Keratinocyte (primary cell): ENCODE measurements at places on chromosomes 16 and 17. TPM values are rescaled to one million over a fixed set of nuclear protein-coding genes. Genes with fewer than 3 reads are reported as not detected.

SOST gene
- polyA plus RNA-seq = 0.02 to 0.04 TPM in 2 of 3 replicates, not detected in the other

MYO15B gene
- 0.01 to 0.35 TPM (median 0.14 TPM) in 3 replicates for polyA plus RNA-seq

HOXB1 gene
- not detected in 3 replicates for polyA plus RNA-seq

TAT gene
- polyA plus RNA-seq = 0.14 TPM in 1 of 3 replicates, not detected in the others

BCL7C gene
- polyA plus RNA-seq = 18.5 to 22.4 TPM (median 19.2 TPM) in 3 replicates

HIC1 gene
- 0.64 to 1.1 TPM (median 0.92 TPM) in 3 replicates for polyA plus RNA-seq

RAB37 gene
- 0.03 to 0.09 TPM (median 0.05 TPM) in 3 replicates for polyA plus RNA-seq

CDR2L gene
- 7.1 to 16.0 TPM (median 9.3 TPM) in 3 replicates for polyA plus RNA-seq

POLR2A gene
- polyA plus RNA-seq = 8.3 to 24.3 TPM (median 17.5 TPM) in 3 replicates

HS3ST3A1 gene
- 0.04 to 0.42 TPM (median 0.29 TPM) in 3 replicates for polyA plus RNA-seq

CLEC19A gene
- not detected in 3 replicates for polyA plus RNA-seq

TRIM25 gene
- polyA plus RNA-seq = 35.0 to 98.7 TPM (median 60.3 TPM) in 3 replicates

LGALS9B gene
- polyA plus RNA-seq = 2.3 to 8.5 TPM (median 6.3 TPM) in 3 replicates

MLST8 gene
- 35.7 to 68.9 TPM (median 54.7 TPM) in 3 replicates for polyA plus RNA-seq

SDR42E1 gene
- polyA plus RNA-seq = 18.8 to 28.4 TPM (median 20.3 TPM) in 3 replicates

NAGS gene
- 1.4 to 1.8 TPM (median 1.8 TPM) in 3 replicates for polyA plus RNA-seq

GPRC5C gene
- polyA plus RNA-seq = 14.2 to 41.2 TPM (median 24.2 TPM) in 3 replicates

G6PC1 gene
- polyA plus RNA-seq = not detected in 3 replicates

MILR1 gene
- polyA plus RNA-seq = not detected in 3 replicates

TGFB1I1 gene
- polyA plus RNA-seq = 3.7 to 14.0 TPM (median 5.5 TPM) in 3 replicates

TP53TG3C gene
- polyA plus RNA-seq = not detected in 3 replicates

PRSS27 gene
- 0.20 to 0.67 TPM (median 0.22 TPM) in 3 replicates for polyA plus RNA-seq

TBC1D10B gene
- 8.6 to 20.0 TPM (median 8.9 TPM) in 3 replicates for polyA plus RNA-seq

COL1A1 gene
- 0.55 to 2.3 TPM (median 1.4 TPM) in 3 replicates for polyA plus RNA-seq

GRIN2C gene
- polyA plus RNA-seq = not detected in 3 replicates

KIAA0753 gene
- 6.6 to 11.6 TPM (median 8.3 TPM) in 3 replicates for polyA plus RNA-seq

KRT28 gene
- not detected in 3 replicates for polyA plus RNA-seq

POLR3K gene
- 16.3 to 28.8 TPM (median 23.2 TPM) in 3 replicates for polyA plus RNA-seq

DNAAF8 gene
- polyA plus RNA-seq = 0.26 to 0.57 TPM (median 0.33 TPM) in 3 replicates

FUS gene
- 88.0 to 210 TPM (median 199 TPM) in 3 replicates for polyA plus RNA-seq

PPM1E gene
- 0.01 TPM in 2 of 3 replicates, not detected in the other for polyA plus RNA-seq

TBC1D3G gene
- not detected in 3 replicates for polyA plus RNA-seq

SBK1 gene
- 0.01 to 0.04 TPM (median 0.03 TPM) in 3 replicates for polyA plus RNA-seq

MMP15 gene
- 3.7 to 7.2 TPM (median 5.6 TPM) in 3 replicates for polyA plus RNA-seq
